ENCODE measurements at places on chromosomes 16 and 17.

DNA sequence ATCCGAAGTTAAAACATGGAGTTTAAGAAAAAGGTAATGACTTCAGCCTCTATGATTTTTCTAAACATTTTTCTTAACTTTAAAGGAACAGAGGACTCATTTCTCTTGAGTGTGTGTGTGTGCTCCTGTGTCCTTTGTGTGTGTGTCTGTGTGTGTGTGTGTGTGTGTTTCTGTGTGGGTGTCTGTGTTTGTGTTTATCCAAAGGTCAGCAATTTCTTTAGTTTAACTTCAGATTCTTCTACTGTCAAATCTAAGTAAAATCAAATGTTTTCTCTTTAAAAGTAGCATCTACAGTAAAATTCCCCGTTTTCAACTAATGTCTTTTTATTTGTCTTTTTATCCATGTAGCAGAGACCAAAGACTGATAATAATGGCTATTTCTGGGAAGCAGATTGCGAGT lies 31.8 kb downstream of the HSBP1 start:
- DNase-seq: no peak

- DNase-seq: no peak
Observed at GRCh38 chr17:77894126-77894956, 64.2 kb upstream of the TNRC6C start.

GRCh38 chr16:2149630-2150417 lies 1.4 kb downstream of the RAB26 start:
- no peak for DNase-seq

DNA sequence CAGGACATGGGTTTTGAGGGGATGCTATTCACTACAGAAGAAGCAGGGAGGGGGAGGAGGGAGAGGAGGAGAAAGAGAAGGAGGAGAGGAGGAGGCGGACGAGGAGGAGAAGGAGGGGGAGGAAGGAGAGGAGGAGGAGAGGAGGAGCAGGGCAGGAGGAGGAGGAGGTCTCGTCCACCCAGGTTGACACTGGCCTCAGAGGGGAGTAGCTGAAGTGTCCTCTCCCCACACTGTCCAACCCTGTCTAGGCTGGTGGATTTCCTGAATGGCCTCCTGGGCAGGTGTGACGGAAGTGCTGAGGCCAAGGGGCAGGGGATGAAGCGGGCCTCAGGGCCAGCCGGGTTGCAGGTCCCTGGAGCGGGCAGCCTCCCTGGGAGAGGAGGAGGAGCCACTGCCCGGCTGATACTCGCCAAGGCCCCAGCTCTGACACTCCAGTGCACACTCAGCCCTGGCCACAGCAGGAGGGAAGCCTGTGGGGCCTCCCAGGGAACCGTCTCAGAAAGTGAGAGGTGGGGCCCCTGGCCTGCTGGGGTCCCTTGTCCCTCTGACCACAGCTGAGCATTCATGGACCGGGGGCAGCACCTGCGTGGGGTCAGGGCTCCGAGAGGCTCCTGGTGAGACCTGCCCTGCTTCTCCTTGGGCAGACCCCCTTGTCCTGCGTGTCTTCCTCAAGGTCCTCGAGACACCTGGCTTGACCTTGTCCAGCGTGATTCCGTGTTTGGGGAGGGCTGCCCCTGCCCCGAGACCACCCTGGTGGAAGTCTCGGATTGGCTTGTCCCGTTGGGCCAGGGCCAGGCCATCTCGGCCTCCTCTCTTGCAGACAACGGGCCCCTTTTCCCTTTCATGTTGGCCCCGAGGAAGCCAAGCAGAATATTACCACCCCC lies 200.6 kb upstream of the CIBAR2 start:
- DNase-seq: no peak

DNA sequence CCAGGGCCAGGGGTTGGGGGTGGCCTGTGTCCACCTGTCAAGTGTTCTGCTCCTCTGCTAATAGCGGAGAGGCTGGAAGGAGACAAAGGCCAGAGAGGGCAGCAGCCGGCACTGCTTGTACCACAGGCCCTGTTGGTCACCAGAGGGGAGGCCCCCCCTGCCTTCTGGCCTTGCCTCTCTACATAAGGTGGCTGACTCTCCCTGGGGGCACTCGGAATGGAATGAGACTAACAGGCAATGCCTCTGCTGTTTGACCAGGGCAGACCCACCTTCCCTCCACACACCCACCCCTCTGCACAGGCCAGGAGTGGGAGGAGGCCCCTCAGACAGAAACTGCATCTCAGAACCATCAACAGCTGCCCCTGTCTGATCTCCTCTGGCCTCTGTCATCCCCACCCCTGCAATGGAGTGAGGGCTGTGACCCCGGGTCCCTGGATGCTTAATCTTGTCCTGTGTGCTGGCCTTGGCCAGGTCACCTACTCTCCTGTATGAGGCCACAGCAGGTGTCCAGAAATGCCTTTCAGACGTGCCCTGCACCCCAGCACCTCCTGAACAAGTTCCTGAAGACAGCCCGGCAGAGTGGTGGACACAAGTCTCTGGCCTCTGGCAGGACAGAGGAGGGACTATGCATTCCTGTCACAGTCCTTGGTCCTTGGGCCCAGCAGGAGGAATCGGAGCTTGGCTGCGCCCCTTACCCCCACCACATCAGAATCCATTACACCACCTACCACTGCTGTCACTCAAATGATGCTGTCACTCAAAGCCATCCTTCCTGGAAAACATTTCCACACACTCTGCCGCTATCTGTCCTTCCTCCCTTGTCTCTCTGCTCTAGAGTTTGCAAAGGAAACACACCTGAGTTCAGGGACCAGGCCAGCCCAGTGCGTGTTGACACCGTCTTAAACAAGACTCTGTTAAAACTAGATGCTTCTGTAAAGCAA lies 107.5 kb upstream of the ZNF750 start:
- no peak for DNase-seq

GRCh38 chr16:77213542-77214106 lies 14.4 kb downstream of the SYCE1L start:
- no peak for DNase-seq

GRCh38 chr17:10271106-10271562 lies 72.7 kb upstream of the GAS7 start:
- DNase-seq: no peak

DNA sequence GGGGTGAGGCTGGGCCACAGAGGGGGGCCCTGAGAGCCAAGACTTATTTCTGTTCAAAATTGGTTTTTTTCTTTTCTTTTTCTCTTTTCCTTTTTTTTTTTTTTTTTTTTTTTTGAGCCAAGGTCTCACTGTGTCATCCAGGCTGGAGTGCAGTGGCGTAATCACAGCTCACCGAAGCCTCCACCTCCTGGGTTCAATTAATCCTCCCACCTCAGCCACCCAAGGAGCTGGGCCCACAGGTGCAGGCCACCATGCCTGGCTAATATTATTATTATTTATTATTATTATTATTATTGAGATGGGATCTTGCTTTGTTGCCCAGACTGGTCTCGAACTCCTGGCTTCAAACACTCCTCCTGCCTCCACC lies 17.5 kb upstream of the CACNA1H start:
- no peak for DNase-seq

GRCh38 chr16:14629612-14629918 lies 495 bp downstream of the PARN start:
- no peak for DNase-seq

GRCh38 chr16:25141648-25142047 lies 30.1 kb downstream of the LCMT1 start:
- DNase-seq: no peak

- no peak for DNase-seq
Observed at GRCh38 chr17:17606416-17607000, 15.0 kb upstream of the PEMT start.

- DNase-seq: no peak
Observed at GRCh38 chr17:35236821-35237220, 6.1 kb upstream of the SLFN5 start.

- DNase-seq: no peak
Observed at GRCh38 chr16:48193846-48194245, 38.1 kb upstream of the ABCC12 start.

DNA sequence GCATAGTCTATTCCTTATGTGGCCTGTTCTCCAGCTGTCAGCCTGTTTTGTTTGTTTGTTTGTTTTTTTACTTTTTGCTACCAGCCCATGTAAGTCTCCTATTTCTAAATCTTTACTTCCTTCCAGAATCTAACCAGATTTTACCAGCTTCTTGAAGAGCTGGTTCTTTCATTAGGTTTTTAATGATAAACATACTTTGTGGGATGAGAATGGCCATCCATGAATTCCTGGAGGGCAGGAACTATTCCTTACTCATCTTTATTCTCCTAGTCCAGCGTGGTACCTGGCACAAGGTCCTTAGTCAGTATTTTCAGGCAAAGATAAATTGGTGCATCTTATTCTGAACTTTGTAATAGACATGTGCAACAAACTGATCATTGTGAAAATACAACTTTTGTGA lies 17.3 kb downstream of the RSPRY1 start:
- DNase-seq: no peak

DNA sequence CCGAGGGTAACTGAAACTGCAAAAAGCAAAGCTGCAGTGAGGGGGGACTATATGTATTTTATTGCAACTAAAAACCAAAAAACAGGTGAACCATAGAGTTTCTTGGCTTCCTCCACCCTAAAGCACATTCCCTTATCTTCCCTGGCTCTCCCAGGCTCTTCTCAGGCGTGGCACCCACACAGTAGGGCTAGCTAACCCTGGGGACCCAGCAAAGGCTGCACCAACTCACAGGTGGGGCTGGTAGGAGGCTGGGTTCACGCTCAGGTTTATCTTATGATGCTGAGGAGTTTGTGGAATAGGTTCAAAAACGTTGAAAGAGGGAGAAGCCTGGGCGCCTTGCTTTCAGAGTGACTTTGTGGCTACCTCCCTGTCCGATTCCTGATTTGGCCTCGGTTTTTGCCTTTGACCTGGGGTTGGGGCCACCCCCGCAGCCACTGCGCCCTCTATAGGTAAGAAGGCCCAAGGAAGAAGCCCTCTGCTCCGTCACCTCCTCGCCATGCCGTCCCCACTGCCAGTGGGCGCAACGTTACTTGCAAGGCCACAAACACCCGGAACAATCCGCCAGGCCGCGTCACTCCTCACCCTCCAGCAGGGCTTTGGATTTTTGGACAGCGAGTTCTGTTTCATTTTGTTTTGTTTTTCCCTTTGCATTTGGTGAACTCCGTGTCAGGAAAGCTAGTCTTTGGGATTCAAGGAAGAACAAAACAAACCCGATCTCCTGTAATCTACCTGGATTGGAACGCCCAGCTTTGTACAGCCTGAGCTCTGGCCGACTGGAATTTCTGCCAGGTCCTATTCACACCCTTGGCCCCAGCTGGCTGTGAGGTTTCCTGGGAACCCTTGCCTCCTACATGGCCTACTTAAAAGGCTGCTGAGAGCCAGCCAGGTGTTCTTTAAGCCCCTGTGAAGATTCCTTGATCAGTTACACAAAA lies 60.8 kb downstream of the TBC1D16 start:
- DNase-seq: no peak

DNA sequence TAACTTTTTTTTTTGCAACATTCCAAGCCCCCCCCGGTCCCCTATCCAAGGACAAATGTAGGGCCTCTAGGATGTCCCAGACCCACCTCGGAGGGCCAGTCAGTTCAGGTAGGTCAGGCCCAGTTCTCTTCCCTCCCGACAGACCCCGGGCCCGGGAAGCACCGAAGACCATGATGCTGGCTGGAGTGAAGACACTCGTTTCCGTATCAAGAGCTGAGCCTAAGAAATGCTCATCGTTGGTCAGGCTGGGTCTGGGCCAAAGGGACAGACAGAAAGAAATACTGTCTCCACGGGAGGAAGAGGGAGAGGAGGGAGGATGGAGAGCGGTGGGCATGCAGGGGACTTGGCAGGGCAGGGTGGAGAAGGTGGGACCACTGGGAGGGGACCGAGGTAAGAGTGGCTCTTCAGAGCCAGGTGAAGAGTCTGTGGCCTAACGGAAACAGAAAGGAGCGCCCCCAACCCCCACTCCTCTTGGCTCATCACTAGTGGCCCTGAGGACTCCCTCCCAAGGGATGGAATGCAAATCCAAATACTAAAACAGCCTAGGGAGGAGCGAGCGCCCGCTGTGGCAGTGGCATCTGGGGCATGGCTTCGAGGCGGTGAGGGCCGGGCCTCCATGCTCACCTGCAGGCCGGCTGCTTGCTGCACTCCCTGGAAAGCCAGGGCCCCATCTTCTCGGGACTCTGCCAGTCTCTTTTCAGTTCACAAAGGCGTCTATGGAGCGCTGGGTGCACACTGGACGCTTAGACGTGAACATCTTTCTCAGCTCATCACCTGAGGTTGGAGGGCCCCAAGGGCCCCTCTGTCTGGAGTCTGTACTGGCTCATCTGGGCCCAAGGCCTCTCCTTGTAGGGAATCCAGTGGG lies 1.7 kb upstream of the ROGDI start:
- DNase-seq: no peak

DNA sequence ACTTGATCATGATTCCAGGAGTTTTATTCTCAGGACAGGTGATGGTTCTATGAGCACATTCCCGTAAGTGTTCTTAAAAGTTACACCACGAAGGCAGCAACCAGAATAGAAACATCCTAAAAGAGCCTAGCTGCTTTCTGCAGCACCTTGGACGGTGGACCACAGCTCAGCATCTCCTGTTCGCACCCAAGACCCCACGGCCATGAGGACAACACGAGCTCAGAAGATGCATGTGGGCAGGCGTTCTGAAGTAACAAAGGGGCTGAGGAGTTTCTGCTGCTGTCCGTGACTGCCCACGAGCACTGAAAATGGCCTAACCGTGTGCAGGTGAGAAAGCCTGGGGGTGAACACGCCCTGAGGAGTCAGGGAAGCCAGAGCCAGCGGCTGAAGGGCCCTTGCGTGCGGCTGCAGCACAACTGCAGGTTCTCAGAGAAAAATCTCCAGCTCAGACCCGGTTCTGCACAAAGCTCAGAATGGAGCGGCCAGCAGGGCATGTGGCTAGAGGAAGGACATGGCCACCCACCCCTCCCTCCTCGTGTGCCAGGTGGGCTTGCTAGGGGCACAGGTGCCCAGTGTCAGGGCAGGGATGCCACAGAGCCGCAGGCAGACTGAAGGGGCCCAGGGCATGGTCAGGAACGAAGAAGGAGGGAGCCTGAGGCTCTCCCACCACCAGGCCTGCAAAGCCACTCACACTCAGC lies 10.8 kb upstream of the C16orf95 start:
- DNase-seq: no peak

- peak; percentile 67 for DNase-seq
Observed at GRCh38 chr16:21156767-21157467, 1.6 kb upstream of the LDAF1 start.

- no peak for DNase-seq
Observed at GRCh38 chr16:87133112-87133850, 183.9 kb downstream of the C16orf95 start.

- no peak for DNase-seq
Observed at GRCh38 chr17:4766723-4767122, 5.0 kb upstream of the TM4SF5 start.

GRCh38 chr17:62627904-62628633 lies 599 bp downstream of the MRC2 start:
- DNase-seq: no peak

GRCh38 chr16:70460737-70461261 lies 6.4 kb downstream of the FCSK start:
- DNase-seq: no peak

Data from erythroblast (primary cell).